ENCODE measurements at places on chromosomes 16 and 17.

DNA sequence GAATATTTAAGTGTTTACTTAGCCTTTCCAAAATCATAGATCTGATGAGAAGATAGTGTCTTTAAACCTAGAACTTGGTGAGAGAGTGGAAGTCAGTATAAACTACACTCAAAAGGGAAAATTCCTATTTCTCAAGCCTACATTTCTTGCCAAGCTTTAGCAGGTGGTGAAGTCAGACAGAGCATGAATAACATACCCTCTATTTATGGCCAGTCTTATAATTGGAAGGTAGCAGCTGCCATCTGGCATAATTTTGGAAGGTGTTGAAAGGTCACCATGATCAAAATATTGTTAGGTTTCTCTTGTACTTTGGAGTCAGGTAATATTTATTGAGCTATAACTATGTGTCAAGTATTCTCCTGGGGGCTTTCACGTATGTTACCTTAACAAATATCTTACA, 729.3 kb upstream of the KIF2B start:
- DNase-seq, result no peak

GRCh38 chr16:60331168-60331567, 1597.1 kb upstream of the GOT2 start:
- DNase-seq, result no peak

DNA sequence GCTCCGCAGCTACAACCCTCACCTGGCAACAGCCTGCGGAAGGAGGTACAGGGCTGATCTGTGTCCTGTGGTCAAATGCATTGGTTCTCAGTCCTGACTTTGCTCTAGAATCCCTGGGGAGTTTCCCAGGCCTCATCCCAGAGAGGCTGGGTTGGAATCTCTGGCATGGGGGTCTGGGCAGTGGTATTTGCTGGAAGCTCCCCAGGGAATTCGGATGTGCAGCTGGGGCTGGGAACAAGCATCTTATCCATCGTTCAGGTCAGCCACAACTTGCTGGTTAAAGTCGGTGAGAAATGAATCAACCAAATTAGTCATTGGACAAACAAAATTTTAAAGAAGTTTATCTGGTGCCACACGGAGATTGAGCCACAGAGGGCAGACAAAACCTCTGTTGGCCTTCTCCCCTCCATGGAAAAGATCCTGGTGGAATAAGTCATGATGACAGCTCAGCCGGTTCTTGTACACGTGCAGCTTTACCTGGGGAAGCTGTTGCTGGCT, 231.2 kb downstream of the FOXL1 start:
- DNase-seq, result no peak

- no peak for DNase-seq
Observed at GRCh38 chr17:28125526-28126378, 83.3 kb downstream of the NLK start.

DNA sequence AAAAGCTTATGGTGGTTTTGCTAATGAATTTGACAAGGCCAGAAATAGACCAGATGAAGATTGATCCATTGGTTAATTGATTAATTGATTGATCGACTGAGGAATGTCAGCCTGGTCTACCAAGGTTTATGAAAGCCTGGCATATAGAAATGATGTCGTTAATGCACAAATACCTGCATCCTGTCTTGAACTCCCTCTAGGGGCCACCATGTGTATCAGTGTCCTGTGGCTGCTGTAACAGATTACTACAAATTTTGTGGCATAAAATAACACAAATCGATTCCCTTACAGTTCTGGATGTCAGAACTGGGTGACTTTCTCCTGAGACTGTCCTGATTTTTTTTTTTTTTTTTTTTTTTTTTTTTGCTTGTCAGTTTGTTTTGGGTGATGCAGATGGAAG, 553.2 kb downstream of the MAF start:
- DNase-seq, result no peak
